MV-4-11 (cell line): ENCODE measurements at places on chromosomes 1 and 21.

DNA sequence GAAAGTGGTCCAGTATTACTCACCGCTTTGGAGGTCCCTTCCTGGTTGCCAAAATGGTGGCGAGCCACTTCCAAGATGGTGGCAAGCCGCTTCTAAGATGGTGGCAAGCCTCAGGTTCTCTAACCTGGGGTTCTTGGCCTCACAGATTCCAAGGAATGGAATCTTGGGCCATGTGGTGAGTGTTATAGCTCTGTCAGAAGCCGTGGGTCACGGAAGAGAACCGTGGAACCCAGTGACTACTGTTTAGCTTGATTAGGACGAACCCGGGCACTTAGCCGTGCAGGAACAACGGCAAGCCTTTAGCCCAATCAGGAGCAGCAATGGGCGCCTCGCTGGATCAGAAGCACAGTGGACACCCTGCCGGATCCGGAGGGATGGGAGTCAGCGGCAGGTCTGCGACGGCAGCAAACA is 356.2 kb upstream of the TMPRSS15 start:
- no peak for DNase-seq

- DNase-seq: peak; percentile 53
Measured at GRCh38 chr1:8652467-8653046, 164.9 kb downstream of the RERE start.

- peak; percentile 51 for DNase-seq
Measured at GRCh38 chr1:232493869-232494268, 136.1 kb downstream of the SIPA1L2 start.

DNA sequence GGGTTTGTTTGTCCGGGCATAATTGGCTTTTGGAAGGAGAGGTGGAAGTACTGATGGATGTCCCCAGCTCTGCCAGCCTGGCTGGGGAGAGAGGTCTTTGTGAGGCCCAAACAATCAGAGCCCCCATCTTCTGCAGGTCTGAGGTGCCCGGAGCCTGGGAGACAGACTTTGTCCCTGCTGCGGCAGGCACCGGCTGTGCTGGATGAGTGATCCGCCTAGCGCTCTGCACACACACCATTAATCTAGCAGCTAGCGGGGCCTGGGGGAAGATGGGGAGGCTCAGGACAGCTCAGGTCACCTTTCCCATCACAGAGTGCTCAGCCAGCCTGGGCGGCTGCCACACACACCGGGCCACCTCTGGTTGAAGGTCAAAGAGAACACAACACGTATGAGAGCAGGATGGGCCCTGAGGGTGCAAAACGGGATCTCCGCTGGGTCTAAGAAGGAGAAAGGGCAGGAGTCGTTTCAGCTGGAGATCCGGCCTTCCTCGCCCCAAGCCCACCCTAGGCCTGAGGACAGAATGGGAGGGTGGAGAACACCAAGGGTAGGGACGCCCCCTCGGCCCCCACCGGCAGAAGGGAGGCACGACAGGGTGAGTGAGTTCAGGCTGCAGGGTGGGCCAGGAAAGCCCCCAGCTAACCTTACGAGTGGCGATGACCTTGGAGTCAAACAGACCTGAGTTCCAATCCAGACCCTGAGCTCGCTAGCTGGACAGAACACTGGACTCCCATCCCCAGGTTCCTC is 341.8 kb downstream of the NPHP4 start:
- DNase-seq: no peak

DNA sequence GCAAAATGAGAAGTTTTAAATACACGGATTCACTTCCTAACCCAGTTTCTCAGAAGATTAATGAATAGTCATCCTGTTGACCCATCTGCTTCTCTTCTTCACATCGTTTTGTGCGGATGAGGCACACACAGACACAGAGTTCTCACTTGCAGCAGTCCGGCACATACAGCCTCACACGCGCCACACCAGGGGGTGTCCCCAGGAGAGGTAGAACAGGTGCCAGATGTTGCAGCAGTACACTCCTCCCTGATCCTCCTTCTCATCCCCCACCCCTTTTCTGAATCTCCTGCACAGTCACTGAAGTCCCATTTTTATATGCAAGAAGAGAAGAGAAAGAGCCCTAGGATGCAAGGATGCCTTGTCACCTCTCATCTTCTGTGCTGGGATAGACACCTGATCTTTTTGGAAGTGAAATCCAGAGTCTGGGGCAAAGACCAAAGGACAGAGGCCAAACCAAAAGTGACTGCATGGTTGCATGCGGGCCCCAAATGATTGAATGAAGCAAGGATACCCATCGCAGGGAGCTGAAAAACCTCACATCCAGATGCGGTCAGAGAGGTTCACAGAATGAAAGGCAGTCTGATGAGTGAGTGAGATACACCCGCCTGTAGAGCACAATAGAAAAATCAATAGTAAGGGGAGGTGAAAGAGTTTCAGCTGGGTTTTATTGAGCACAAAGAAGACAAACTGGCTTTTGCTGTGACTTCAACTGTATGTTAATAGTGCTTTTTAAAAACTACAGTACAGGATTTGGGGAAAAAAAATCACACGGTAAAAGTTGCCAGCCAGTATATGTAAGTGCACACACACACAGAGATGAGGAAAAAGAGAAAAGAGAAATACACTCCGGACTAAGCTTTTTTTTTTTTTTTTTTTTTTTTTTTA is 28.9 kb downstream of the PBX1 start:
- no peak for DNase-seq

DNA sequence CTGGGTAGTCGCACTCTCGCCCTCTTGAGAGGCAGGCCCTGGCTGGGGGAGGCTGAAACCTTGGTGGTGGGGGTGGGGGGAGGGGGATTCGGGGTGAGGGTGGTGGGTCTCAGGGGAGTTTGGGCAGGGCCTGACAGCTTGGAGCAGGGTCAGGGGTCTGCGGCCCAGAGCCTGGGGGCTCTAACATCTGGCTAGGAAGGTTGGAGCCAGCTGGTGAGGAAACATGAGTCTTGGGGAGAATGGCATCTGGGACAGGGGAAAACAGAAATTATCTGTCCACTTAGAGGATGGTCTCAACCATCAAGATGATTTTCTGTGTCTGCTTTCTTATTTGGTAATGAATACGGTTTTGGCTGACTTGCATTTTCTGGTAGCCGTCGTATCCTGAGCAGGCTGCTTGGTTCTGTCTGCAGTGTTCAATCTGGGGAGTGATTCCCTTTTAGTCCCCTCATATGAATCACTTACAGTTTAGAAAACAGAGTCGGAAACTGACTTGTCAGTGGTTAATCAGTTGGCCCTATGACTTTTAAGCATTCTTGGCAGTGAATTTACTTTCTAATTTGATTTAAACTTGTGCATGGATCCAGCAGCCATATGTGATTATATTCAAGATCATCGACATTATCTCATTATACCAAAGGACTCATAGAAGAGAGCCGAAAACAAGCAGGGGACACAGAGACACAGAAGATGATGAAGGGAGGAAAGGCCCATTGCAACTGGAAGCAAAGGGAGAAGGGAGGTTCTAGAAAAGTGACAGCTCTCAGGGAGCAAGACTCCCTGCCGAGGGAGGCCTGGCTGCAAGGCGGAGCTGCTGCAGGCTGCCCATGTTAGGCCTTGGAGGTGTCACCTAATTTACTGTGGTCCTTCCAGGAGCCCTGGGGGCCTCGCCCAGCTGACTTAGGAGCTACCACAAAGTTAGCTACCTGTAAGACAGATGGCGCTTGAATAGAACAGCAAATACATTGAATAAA is 237.6 kb downstream of the SDCCAG8 start:
- DNase-seq: no peak
